ENCODE measurements at places on chromosomes 6 and 20.

- DNase-seq: no peak
Measured at GRCh38 chr6:105745464-105746129, 340.5 kb upstream of the PRDM1 start.

- no peak for DNase-seq
Measured at GRCh38 chr6:45021676-45022075, 306.5 kb upstream of the RUNX2 start.

DNA sequence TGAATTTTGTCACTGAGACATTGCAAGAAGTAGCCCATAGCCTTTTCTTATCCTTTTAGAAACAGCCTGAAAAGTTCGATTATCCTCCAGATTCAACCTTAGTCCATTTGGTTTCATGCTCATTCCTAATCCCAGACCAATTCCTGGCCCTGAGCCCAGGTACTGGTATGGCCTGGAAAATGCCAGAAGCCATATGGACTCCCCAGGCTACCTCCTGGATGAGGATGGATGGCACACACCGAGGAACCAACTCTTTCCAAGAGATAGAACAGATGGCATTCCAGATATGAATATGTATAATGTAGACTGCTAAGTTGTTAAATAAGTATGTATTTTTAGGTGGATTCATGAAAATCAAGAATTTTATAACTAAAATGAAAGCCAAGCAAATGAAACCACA is 51.6 kb upstream of the SNAP25 start:
- DNase-seq: no peak

DNA sequence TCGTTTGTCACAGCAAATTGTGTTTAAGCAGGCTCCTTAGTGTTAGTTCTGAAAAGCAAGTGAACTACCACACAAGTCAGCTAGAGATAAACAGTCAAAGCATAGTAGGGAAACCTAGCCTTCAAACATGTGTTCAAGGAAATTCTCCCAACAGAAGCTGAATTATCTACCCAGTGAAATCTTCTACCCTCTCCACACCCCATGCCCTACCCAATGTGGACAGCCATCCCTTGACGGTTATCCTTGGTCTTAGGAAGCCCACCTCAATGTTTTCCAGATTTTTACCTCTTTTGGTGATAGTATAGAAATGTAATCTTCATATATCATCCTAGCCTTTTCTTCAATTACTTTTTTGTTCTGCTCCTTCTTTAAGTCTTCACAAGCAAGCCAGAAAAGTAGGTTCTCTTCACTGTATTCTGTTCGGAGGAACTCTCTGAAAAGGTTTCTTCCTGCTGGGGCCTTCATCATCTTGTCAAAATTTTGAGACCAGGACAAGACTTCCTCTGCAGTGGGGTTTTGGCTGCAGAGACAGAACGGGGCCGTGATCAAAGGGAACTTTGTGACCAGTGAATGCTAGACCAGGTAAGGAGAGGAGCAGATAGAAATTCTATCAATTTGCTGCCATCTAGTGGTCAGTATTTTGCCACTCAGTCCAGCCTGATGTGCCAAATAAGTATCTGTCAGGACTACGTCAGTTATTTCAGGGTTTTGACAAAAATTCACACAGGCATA is 21.6 kb upstream of the MTRF1L start:
- peak; percentile 37 for DNase-seq

DNA sequence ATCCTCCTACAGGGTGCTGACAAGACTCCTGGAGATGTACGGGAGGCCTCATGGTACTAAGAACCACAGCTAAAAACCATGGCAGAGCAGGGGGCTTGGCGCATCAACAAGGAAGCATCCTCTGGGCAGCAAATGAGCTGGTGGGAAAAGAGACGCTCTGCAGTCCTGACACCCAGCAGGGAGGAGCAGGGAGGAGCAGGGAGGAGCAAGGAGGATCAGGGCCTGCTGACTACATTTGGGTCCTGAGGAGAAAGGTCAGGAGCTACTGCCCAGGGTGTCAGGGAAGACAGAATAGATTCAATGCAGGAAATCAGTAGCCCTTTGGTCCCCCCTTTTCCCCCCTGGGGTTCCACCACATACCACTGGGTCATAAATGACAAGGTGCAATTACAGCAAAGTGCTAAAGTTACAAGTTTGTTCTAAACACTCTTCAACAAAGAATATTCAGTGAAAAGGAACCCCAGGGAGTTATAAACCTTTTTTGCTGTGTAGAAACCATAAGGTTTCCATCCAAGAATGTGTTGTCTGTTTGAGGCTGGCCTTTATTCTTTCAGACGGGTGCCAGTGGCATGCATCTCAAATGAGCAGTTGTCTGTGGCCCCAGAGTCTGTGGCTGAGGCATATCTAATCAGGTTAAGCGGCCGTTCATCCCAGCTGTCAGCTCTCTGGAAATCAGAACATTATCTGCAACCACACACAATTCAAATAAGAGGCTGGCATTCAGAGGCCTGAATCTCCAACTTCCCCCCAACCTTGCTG is 325.0 kb downstream of the CDC5L start:
- no peak for DNase-seq

DNA sequence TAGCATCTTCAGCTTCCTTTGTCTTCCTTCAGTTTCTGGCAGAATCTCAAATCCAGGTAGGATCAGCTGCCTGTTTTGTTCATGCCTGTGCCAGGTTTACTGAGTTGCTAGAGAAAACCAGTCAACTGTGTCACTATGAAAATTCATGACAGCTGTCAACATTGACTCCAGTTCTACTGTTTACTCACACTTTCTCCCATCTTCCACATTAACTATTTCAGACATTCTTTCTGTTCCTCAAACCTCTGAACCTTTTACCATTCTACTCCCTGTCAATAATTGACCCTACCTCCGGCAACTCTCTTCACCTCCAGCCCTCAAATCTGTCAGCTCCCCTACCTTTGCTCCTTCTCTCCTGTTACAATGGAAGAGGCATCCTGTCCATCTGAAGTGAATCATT is 8.5 kb downstream of the ENPP4 start:
- no peak for DNase-seq

- DNase-seq: no peak
Measured at GRCh38 chr20:64217539-64218221, 37.9 kb upstream of the PCMTD2 start.

DNA sequence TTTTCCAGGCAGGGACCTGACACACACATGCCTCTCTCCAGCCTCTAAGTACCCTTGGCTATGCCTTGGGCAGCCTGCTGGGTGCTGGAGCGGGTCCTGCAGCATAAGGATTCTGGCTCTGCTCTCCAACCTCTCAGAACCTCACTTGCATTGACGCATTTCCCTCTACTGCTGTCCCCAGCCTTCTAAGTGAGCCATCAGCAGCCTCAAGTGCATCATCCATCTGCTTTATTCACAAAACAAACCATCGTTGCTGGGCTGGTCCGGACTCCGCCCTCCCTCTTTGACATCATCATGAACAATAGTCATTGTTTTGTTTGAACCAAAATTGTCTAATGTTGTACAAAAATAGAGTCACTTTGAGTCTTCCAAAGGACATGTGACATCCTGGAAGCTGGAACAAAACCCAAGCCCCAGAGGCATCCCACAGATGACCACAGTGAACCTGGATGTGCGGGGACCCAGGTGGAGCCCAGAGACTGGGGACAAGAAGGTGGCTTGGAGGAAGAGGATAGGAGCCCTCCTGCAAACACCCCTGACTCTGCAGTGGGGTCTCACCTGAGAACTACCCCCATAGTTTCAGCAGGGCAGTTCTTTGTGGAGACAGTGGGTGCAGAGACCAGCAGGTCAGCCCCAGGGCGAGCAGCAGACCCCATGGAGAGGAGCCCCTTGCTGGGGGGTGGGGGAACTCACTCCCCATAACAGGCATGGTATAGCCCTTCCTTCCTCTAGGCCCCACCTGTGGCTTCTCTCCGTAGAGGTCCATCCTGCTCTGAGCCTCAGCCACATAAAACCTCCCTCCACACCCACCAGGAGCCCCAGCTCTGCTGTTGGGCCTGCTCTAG is 230.1 kb downstream of the SYNDIG1 start:
- no peak for DNase-seq

GRCh38 chr20:1489764-1490436 is 1.3 kb downstream of the SIRPB2 start:
- no peak for DNase-seq

GRCh38 chr6:136599329-136600011 is 49.2 kb upstream of the MAP7 start:
- DNase-seq: no peak

DNA sequence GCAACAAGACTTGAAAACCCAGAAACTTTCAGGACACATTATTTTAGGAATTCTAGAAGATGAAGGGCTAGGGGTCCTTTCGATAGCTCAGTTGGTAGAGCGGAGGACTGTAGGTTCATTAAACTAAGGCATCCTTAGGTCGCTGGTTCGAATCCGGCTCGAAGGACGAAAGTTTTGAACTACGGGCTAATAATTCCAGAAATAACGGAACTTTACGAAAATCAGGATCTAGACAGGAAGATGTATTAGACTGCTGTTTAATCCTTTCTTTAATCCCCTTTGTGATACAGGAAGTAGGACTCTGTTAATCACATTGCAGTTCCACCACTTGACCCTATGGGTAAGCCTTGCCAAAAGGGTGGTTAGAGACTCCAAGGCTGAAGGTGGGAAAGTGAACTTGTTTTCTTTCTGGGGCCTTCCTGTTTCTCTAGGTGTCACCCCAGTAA is 21.2 kb upstream of the ABT1 start:
- DNase-seq: no peak

- DNase-seq: no peak
Measured at GRCh38 chr6:39357998-39358686, 35.6 kb upstream of the KCNK16 start.

- no peak for DNase-seq
Measured at GRCh38 chr6:10569392-10570127, 48.4 kb downstream of the GCNT2 start.

GRCh38 chr6:34205916-34206315 is 30.8 kb upstream of the HMGA1 start:
- no peak for DNase-seq

DNA sequence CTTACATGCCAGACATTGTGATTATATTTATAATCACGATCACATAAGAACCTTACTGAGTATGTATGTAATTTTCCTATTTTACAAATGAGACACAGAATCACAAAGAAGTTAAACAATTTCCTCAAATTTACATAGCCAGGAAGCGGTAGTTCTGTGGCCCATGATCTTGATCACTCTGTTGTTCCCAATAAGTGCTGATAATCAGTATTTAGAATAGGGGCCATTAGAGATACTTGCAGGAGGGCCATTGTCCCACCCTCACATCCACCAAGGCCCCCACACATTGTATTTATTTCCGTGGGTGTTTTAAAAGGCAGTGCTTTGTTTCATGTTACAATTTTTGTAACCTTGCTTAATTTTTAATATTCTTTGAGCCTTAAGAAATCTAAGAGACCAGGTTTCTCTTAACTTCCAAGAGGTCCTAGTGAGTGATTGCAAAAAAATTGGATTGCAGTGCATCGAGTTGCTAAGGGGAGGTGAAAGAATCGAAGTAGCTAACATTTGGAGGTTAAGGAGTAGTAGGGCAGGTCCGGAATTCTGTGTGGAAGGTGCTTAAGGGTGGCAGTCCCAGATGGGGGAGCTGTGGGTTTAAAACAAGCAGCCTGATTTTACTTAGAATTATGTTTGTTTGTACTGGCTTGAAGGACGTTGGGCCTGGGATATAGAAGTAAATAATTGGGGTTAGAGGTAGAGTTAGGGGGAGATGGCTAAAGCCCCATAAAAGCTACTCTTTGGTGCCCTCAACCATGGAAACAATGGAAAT is 339.4 kb downstream of the CDKAL1 start:
- DNase-seq: no peak

- no peak for DNase-seq
Measured at GRCh38 chr6:47241742-47242482, 67.8 kb downstream of the TNFRSF21 start.

- no peak for DNase-seq
Measured at GRCh38 chr20:60900618-60901017, 351.4 kb upstream of the CDH4 start.

GRCh38 chr20:38210741-38211140 is 45.7 kb upstream of the TGM2 start:
- DNase-seq: no peak

DNA sequence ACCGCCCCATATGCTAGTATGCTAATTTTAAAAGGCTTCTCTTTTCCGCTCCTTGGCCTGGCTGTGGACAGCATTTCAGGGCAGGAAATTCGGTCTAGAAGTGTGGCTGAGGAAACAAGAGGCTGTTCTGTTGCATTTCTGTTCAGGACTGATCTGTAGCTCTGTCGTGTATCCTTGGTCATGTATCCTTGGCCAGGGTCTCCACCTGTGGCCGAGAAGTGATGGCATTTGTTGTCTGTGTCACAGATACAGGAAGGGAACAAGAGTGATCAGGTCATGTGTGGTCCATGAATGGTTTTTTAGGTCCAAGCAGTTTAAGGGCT is 300.5 kb upstream of the SUPT3H start:
- DNase-seq: no peak

DNA sequence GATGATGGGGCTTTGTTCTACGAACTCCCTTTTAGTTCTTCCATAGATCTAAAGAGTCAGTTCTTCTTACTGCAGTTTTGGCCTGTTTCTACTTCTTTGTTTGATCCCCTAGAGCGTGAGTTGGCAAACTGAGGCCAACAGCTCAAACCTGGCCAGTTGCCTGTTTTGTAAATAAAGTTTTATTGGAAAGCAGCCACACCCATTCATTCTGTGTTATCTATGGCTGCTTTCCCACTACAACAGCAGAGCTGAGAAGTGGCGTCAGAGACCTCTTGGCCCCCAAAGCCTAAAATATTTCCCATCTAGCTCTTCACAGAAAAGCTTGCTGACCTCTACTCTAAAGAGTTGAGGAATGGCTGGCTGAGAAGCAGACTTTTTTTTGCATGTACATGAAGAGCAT is 52.2 kb downstream of the EYA2 start:
- no peak for DNase-seq

- DNase-seq: no peak
Measured at GRCh38 chr6:105596284-105596755, 193.4 kb upstream of the PREP start.

GRCh38 chr6:129507059-129507807 is 202.7 kb downstream of the ARHGAP18 start:
- no peak for DNase-seq

GRCh38 chr20:25496968-25497401 is 88.3 kb downstream of the NINL start:
- DNase-seq: no peak

GRCh38 chr20:40109136-40109535 is 579.9 kb downstream of the MAFB start:
- DNase-seq: no peak

DNA sequence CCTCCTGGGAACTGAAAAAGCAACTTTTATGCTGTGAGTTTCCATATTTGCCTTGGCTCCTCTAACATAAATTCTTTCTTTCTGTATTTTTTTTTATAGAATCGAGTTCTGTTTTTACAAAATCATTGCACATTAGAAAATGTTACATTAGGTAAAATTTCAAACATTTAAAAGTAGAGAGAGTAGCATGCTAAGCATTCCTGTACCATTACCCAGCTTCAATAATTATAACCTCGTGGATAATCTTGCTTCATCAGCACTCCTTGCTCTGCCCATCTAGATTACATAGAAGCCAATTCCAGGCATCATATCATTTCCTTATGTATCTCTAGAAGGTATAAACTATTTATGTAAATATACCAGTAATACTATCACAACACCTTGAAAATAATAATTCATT is 15.4 kb upstream of the FBXO30 start:
- no peak for DNase-seq
